ENCODE measurements at places on chromosomes 4 and X. TPM values are rescaled to one million over a fixed set of nuclear protein-coding genes. Genes with fewer than 3 reads are reported as not detected.

The PRR32 gene
- not detected for total RNA-seq

The USP17L17 gene
- total RNA-seq, result not detected

The VSIG4 gene
- total RNA-seq, result not detected

The TMSB15B gene
- total RNA-seq, result 11.1 TPM

The TMPRSS11B gene
- total RNA-seq, result not detected

The NUDT10 gene
- total RNA-seq, result 11.9 TPM

The P2RY8 gene
- not detected for total RNA-seq

The FAM9B gene
- not detected for total RNA-seq

The RHOXF1 gene
- not detected for total RNA-seq

The WNK3 gene
- total RNA-seq, result 22.8 TPM

The SRPK3 gene
- not detected for total RNA-seq

The MAGEA9B gene
- total RNA-seq, result 0.31 TPM

- no peak for DNase-seq
- no peak overlapping the region for H3K27ac ChIP-seq
- no peaks in the 10 kb centered on the region for H3K4me1 ChIP-seq
- H3K4me3 ChIP-seq, result no peak overlapping the region
- H3K27me3 ChIP-seq, result no peaks in the 10 kb centered on the region
- H3K36me3 ChIP-seq, result peaks cover 7% of the 10 kb centered on the region
Observed at GRCh38 chr4:100240008-100240407, 49.7 kb upstream of the DDIT4L start.

DNA sequence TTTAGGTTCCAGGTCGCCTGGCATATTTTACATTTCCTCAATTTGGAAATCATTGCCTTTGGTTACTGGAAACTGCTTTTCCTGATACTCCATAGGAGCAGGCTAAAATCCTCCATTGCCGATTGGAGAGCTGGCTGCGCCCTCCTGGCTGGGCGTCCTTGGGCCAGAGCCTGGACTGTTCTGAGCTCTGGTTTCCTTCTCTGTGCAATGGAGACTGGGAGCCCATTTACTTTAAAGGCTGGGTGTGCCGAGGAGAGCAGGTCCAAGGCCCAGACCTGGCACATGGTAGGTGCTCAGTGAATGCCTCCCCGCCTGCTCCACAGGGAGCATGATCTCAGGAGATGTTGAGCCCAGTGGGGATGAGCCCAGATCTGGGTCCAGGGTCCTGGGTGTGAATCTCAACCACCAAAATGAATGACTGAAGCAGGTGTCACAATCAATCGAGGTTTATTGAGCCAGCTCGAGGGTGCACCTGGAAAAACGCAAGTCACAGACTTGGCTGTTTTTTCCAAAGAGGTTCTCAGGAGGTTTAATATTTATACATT lies 50.0 kb downstream of the EVC start:
- peaks cover 10% of the 10 kb centered on the region for H3K36me3 ChIP-seq
- H3K4me1 ChIP-seq, result no peaks in the 10 kb centered on the region
- H3K4me3 ChIP-seq, result no peak overlapping the region

- H3K36me3 ChIP-seq, result no peaks in the 10 kb centered on the region
- H3K4me3 ChIP-seq, result no peak overlapping the region
- H3K27me3 ChIP-seq, result no peaks in the 10 kb centered on the region
- H3K4me1 ChIP-seq, result no peaks in the 10 kb centered on the region
- DNase-seq, result no peak
Observed at GRCh38 chr4:8035371-8035780, 95.7 kb upstream of the AFAP1 start.

- H3K36me3 ChIP-seq, result no peaks in the 10 kb centered on the region
- no peaks in the 10 kb centered on the region for H3K4me1 ChIP-seq
- no peak overlapping the region for H3K4me3 ChIP-seq
- peak; percentile 21 for DNase-seq
- no peak overlapping the region for H3K27ac ChIP-seq
Observed at GRCh38 chr4:3303565-3303824, 10.7 kb downstream of the RGS12 start.

DNA sequence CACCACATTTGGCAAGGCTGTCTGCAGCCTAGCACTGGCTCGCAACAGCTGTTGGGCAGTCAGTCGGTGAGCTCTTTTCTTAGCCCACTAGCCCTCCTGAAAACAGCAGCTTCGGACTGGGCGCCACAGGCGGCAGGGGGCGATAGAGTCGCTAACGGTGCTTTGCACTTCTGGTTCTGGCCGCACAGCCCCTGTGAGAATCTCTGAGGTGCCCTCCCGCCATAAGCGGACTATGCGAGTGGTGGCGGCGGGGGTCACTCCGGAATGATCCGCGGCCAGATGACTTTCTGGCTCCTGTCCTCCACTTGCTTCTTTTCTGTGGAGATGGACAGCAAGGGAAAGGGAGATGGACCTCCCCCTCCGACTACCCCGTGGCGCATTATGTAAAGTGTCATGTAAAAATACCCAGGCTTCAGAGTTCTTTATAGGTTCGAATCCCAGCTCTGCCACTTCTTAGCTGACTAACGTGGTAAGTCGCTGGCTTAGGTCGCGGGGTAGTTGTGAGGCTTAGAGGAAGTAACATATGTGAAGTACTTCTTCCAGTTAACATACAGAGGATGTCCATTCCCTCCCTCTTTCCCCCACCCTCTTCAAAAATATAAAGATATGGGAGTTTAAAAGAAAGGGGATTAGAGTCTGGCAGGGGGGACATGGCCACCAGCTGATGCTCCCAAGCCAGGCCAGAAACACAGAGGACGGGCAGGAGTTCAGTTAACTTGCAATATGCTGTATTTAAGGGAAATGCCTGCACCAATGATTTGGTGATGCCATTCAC lies 11.0 kb downstream of the ARHGAP36 start:
- peak; percentile 85 for DNase-seq
- H3K27me3 ChIP-seq, result peaks cover 49% of the 10 kb centered on the region
- peaks cover 4% of the 10 kb centered on the region for H3K4me1 ChIP-seq

DNA sequence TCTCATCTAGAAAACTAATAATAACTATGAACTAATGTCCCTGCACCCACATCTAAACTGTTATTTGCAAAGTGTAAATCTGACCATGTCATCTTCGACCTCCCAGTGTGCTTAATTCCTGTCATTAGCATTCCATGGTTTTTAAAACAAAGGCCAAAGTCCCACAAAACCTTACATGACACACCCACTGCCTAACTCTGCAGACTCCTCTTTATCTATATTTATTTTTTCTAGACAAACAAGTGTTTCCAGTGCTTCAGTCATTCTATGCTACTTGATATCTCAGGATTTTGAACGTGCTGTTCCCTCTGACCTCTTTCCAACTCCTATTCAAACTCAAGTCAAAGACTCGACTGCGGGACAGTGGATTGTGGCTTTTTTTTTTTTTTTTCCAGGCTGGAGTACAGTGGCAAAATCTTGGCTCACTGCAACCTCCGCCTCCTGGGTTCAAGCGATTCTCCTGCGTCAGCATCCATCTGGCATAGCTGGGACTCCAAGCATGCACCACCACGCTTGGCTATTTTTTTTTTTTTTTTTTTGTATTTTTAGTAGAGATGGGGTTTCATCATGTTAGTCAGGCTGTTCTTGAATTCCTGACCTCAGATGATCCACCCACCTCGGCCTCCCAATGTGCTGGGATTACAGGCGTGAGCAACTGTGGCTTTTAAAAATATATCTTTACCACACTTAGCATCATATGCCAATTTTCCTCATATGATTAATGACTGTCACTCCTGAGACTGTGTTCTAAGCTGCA lies 1511.0 kb downstream of the ARAP2 start:
- H3K27me3 ChIP-seq, result no peaks in the 10 kb centered on the region
- peaks cover 2% of the 10 kb centered on the region for H3K36me3 ChIP-seq
- no peaks in the 10 kb centered on the region for H3K4me1 ChIP-seq
- no peak overlapping the region for H3K27ac ChIP-seq

- no peaks in the 10 kb centered on the region for H3K4me1 ChIP-seq
- no peak for DNase-seq
- H3K27me3 ChIP-seq, result no peaks in the 10 kb centered on the region
- H3K4me3 ChIP-seq, result no peak overlapping the region
- H3K27ac ChIP-seq, result no peak overlapping the region
Observed at GRCh38 chr4:1691737-1692373, 7.7 kb upstream of the FAM53A start.

- no peak for DNase-seq
- H3K27ac ChIP-seq, result no peak overlapping the region
- peaks cover 2% of the 10 kb centered on the region for H3K36me3 ChIP-seq
- no peaks in the 10 kb centered on the region for H3K27me3 ChIP-seq
- no peak overlapping the region for H3K4me3 ChIP-seq
- H3K4me1 ChIP-seq, result no peaks in the 10 kb centered on the region
Observed at GRCh38 chrX:153379971-153380581, 21.1 kb downstream of the PNMA6E start.

GRCh38 chr4:67475155-67475554 lies 70.1 kb downstream of the CENPC start:
- no peaks in the 10 kb centered on the region for H3K27me3 ChIP-seq
- no peak for DNase-seq
- H3K4me1 ChIP-seq, result no peaks in the 10 kb centered on the region
- peaks cover 42% of the 10 kb centered on the region for H3K36me3 ChIP-seq
- H3K4me3 ChIP-seq, result no peak overlapping the region

- no peaks in the 10 kb centered on the region for H3K27me3 ChIP-seq
- no peak overlapping the region for H3K27ac ChIP-seq
- no peaks in the 10 kb centered on the region for H3K4me1 ChIP-seq
Observed at GRCh38 chrX:135974279-135974856, 580 bp upstream of the MMGT1 start.

- H3K4me1 ChIP-seq, result peaks cover 2% of the 10 kb centered on the region
- DNase-seq, result no peak
- no peaks in the 10 kb centered on the region for H3K36me3 ChIP-seq
- no peaks in the 10 kb centered on the region for H3K27me3 ChIP-seq
- no peak overlapping the region for H3K4me3 ChIP-seq
Observed at GRCh38 chrX:113514906-113515305, 674.3 kb upstream of the AMOT start.

- no peaks in the 10 kb centered on the region for H3K27me3 ChIP-seq
- peaks cover 7% of the 10 kb centered on the region for H3K36me3 ChIP-seq
- peak; percentile 23 for DNase-seq
- no peak overlapping the region for H3K27ac ChIP-seq
Observed at GRCh38 chrX:72029483-72030411, 102.0 kb downstream of the RTL5 start.

- no peaks in the 10 kb centered on the region for H3K36me3 ChIP-seq
- H3K4me3 ChIP-seq, result peak overlapping the region; percentile 73
- DNase-seq, result no peak
- H3K4me1 ChIP-seq, result no peaks in the 10 kb centered on the region
- no peaks in the 10 kb centered on the region for H3K27me3 ChIP-seq
Observed at GRCh38 chr4:8593264-8594096, 915 bp downstream of the CPZ start.

- H3K27me3 ChIP-seq, result no peaks in the 10 kb centered on the region
- no peaks in the 10 kb centered on the region for H3K4me1 ChIP-seq
- no peaks in the 10 kb centered on the region for H3K36me3 ChIP-seq
- no peak for DNase-seq
- H3K4me3 ChIP-seq, result no peak overlapping the region
Observed at GRCh38 chr4:143285696-143286437, 50.8 kb upstream of the GAB1 start.

- H3K4me3 ChIP-seq, result no peak overlapping the region
- no peaks in the 10 kb centered on the region for H3K27me3 ChIP-seq
- no peak overlapping the region for H3K27ac ChIP-seq
- peaks cover 2% of the 10 kb centered on the region for H3K36me3 ChIP-seq
- DNase-seq, result no peak
Observed at GRCh38 chrX:12234534-12235329, 96.5 kb downstream of the FRMPD4 start.

GRCh38 chr4:153115322-153116290 lies 88.6 kb upstream of the TRIM2 start:
- H3K4me1 ChIP-seq, result no peaks in the 10 kb centered on the region
- no peak overlapping the region for H3K27ac ChIP-seq
- H3K36me3 ChIP-seq, result no peaks in the 10 kb centered on the region
- H3K4me3 ChIP-seq, result no peak overlapping the region
- no peak for DNase-seq

DNA sequence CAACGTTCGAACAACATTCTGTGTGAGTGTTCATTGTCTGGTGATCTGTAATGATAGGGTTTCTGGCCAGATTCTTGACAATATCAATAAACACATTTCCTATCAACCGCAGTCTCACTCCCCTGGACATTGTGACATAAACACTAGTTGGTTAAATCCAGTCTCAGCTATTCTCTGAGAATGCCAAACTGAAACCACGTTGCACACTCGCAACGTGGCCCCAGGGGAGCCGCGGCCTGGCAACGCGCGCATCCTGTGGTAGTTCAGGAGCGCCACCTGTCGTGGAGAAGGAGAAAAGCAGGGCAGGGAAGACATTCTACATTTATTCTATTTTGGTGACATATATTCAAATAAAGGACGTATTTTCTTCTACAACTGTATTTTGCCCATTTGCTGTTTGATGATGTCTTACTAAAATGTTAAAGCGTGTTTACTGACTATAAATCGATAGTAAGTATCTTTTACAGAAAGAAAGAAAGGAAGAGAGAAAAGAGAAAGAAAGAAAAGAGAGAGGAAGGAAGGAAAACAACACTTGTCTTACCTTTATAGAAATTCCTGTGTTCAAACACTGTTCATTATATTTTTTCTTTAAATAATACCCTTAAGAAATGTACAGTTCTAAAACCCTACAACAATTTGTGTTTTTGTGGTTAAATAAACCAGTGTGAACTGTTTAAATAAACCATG lies 738.3 kb upstream of the FRG1 start:
- H3K36me3 ChIP-seq, result peaks cover 5% of the 10 kb centered on the region
- no peaks in the 10 kb centered on the region for H3K4me1 ChIP-seq
- DNase-seq, result peak; percentile 55

DNA sequence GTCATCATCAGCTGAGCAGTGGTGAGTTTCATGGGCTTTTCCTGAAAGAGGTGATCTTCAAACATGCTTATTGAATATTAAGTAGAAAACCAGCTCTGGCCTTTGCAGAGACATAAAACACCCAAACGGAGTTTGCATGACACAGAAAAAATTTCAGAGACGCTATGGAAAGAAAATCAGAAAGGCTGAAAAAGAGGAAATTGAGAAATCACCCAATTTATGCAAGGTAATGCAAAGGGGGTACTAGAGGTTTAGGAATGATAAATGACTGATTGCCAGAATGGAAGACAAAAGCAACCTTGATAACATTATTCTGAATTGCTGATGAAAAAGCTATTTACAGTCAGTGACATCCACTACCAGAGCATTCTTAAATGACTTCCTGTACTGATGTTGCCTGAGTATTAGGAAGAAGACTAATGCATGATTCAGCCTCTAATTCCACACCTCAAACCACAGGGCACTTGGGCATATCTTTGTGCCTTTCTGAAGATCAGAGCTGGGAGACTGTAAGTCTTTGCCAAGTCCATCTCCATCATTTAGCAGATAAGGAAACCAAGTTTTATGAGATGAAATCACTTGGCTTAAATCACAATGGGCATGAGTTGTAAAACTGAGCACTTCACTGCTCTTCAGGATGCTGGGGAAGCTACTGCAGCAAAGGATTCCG lies 565.7 kb downstream of the PPARGC1A start:
- DNase-seq, result no peak
- H3K27me3 ChIP-seq, result no peaks in the 10 kb centered on the region
- H3K27ac ChIP-seq, result no peak overlapping the region

DNA sequence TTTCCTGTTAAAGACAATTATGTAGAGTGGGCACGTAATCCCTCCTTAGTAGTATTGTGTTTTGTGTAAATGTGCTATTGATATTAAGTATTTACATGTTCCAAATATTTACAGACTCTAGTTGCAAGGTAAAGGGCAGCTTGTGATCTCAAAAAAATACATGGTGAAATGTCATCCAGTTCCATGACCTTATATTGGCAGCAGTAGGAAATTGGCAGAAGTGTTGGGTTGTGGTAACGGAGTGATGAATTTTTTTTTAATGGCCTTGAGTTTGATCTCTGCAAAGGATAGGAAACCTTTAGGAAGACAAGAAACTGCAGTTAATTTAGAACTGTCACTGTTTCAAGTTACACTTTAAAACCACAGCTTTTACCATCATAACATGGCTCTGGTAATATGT lies 74.3 kb downstream of the NPNT start:
- peaks cover 11% of the 10 kb centered on the region for H3K4me1 ChIP-seq
- DNase-seq, result no peak
- H3K27ac ChIP-seq, result no peak overlapping the region
- H3K36me3 ChIP-seq, result no peaks in the 10 kb centered on the region

Data from H9 (cell line).